Epithelial cell of proximal tubule (primary cell): ENCODE measurements at places on chromosomes 7 and 10. TPM values are rescaled to one million over a fixed set of nuclear protein-coding genes. Genes with fewer than 3 reads are reported as not detected.

C10orf120 gene
- total RNA-seq, result not detected in 2 replicates

SPDYE9 gene
- total RNA-seq, result not detected in 2 replicates

OGDHL gene
- 0.36 and 1.8 TPM in 2 replicates for total RNA-seq

FAM107B gene
- total RNA-seq, result 25.7 and 46.0 TPM in 2 replicates

LRRC17 gene
- total RNA-seq, result 7.8 and 32.3 TPM in 2 replicates

BICC1 gene
- total RNA-seq, result 103 and 150 TPM in 2 replicates

DNA sequence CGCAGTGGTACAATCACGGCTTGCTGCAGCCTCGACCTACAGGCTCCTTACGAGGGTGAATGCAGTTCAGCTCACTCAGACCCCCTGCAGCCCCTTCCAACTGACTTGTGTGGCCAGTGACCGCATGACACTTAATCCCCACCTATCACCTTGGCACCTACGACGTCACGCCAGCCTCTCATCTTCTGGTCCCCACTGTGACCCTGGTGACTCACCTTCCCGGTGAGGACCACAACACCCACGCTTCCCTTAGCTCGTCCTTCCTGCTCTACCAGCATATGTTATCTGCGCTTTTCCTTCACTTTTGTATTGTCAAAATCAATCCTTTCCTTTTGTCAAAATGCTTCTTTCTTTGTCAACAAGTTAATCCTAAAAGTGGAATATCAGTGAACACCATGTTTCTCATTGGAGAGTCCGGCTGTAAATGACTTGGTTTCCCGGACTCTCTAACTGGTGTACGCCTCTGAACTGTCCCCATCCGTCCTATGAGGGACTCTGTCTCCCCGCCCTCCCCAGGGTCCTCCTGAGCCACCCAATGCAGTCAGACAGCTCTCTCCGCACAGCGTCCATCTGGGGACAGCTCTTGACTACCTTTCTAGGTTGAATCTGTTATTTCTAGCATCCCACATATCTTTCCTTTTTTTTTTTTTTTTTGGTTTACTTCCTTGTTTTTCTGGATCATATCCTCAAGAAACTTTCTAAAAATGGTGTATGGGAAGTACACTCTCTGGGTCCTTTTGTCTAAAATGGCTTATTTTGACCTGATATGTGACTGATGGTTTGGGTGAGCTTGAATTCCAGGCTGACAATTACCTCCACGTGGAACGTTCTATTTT is 37.3 kb downstream of the CFAP46 start:
- DNase-seq, result no peak

DNA sequence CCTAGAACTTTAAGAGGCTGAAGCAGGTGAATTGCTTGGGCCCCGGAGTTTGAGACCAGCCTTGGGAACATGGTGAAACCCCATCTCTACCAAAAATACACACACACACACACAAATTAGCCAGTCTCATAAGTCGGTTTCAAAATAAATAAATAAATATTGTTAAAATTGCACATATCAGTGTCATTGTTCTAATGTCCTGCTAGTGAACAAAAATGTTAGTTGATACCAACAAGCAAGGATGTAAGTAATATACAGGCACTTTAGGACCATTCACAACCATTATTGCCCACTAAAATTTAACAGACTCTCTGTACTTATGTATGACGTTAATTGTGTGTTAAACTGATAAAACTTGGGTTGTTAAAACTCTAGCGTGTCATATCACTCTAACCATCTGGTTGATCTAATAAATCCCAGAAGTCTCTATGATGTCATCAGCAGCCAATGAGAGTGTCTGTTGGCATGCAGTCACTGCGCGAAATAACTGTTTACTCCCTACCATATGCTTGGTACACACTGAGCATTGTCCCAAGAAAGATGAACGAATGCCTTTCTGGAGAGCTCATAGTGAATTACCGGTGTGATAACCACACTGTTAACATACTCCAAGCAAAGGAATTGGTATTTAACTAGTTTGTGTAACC is 30.4 kb upstream of the OTUD1 start:
- no peak for DNase-seq

DNA sequence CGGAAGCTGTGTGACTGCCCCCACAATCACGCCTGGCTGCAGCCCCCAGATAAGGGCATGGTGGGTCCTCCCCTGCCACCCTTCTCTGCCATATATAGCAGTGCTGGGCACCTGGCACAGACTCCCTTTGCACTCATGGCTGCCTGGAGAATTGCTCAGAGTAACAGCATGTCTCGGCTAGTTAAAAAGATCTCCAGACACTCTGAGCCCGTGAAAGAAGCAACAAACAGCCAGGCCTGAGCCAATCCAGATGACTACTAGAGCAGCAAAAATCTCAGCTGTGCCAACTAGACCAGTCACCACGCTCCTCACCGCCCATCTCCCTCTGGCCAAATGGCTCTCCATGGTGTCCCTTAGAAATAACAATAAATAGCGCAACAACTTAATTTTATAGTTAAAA is 71.3 kb downstream of the PARD3 start:
- no peak for DNase-seq

- no peak for DNase-seq
Measured at GRCh38 chr10:111486346-111486745, 409.5 kb downstream of the ADRA2A start.

- no peak for DNase-seq
Measured at GRCh38 chr10:127523476-127523875, 25.6 kb upstream of the NPS start.

DNA sequence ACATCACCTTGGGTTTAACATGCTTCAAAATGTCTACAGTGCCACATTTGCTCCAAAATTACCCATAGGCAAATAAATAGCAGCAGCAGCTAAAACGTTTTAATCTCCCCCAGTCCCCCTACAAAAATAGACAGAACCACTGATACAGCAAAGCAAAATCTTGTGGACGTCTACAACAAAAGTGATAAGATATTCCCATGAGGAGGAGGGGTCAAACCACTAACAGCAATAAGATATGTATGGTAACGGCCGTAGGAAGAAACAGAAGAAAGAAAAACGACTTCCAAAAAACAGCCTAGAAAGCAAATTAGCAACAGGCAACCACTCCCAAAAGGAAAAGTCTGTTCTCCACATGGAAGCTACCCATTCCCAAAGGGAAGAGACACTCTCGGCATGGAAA is 34.5 kb upstream of the ST8SIA6 start:
- no peak for DNase-seq

DNA sequence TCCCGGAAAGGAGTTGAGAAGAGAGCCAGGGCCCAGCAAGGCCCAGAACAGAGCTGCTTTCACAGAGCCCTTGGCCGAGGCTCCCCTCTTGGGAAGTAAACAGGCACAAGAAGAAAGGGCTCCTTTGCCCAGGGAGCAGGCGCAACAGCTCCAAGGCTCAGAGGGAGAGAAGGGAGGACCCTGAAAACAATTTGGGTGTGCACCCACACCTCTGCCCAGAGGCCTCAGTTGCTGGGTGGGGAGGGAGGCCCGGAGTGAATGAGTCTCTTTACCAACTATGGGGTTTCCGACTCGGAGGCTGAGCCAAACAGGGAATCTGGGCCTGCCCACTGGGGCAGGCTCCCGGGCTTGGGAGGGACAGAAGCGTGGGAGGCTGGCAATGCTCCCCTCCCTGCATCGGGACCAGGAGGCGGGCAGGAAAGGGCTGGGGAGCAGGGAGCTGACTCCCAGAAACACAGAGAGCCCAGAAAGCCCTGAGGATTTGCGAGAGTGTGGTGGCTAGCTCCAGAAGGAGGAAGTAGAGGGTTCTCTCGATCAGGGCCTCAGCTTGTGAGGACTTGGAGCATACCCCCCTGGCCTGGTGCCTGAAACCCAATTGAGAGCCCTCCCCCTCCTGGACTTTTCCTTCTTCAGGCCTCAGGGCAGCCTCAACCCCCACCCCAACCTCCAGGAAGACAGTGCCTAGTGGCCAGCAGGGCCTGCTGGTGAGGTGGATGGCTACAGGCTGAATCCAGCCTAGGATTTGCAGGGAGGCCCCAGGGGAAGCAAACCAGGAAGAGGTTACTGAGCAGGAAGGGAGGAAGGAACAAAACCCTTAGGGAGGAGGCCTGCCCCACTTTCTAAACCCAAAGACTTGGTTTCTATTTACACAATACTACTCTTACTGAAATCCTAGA is 6.2 kb downstream of the C10orf105 start:
- DNase-seq, result no peak

DNA sequence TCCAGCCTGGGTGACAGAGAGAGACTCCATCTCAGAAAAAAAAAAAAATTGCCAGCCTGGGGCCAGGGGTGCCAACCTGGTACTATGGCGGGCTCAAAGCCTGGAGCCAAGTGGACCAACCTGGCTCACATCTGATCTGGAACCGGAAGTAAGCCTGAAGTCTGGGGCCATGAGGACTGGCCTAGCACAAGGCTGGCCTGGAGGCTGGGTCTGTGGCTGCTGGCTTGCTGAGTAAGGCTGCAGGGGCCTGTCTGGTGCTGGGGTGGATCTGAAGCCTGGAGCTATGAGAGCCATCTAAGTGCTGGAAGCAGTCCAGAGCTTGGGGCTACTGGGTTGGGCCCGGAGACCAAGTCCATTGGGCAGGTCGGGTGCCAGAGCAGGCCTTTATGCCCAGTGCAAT is 84.9 kb downstream of the CCDC3 start:
- no peak for DNase-seq

DNA sequence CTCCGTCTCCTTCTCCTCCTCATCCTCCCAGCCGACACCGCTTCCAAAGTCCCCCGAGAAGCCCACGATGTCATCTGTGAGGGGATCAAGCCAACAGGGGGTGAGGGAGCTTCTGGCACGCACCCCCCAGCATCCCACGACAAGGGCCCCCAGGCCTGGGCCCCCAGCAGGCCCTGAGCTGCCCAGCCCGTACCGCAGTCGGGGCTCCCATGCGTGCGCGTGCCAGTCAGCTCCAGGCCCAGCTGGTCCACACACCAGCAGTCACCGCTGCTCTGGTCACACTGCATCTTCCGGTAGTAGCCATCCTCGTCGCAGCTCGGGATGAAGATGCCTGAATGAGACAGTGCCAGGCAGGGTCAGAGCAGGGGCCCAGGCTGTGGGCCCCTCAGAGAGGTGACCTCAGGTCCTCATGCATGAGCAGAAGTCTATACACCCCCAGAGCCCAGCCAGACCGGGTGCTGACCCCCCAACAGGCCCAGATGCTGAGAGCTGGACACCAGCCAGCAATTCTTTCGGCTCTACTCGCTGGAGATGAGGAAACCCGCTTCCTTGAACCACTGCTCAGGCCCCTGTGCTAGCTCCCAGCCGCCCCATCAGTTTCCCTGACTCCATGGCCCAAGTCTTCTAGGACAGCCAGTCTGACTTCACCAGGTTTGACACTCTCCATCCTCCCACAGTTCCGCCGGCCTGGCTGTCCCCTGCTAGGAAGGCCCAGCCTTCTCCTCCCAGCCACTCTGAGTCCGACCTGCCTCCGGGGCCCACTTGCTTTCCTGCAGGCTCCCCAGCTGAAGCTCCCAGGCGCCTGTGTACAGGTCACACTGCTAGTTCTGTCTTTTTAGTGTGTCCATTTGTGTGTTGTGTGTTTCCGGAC is 25.3 kb downstream of the SPOCK2 start:
- no peak for DNase-seq

- no peak for DNase-seq
Measured at GRCh38 chr7:140638173-140638791, 2.3 kb downstream of the DENND2A start.

- DNase-seq, result no peak
Measured at GRCh38 chr10:48439031-48439430, 132.6 kb downstream of the MAPK8 start.

GRCh38 chr7:73921623-73922528 is 60.9 kb downstream of the TMEM270 start:
- no peak for DNase-seq
